ENCODE measurements at places on chromosomes 6 and 20.

- DNase-seq, result no peak
Measured at GRCh38 chr20:4507288-4507719, 214.4 kb upstream of the PRND start.

DNA sequence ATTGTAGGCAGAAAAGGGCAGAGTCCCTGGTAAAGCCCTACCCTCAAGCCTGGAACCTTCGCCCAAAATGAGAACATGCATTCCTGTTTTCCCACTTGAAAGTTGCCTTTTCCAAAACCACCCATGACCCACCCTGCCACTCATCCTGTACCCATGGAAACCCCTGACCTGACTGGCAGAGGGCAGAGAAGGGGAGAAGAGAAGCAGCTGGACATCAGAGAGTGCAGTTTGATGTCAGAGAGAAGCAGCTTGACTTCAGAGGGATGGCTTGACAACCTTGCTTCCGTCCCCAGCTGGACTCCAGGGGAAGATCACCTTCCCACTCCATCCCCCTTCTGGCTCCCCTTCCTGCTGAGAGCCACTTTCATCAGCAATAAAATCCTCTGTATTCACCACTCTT, 123.6 kb upstream of the SHLD1 start:
- DNase-seq, result no peak

GRCh38 chr20:40843251-40843650, 154.2 kb upstream of the MAFB start:
- DNase-seq, result no peak

GRCh38 chr6:43910638-43911353, 140.8 kb downstream of the VEGFA start:
- peak; percentile 73 for DNase-seq

- no peak for DNase-seq
Measured at GRCh38 chr6:85867595-85867994, 224.9 kb upstream of the SYNCRIP start.

Measured in HCT116 (cell line).